Activated CD4-positive, alpha-beta T cell treated with anti-CD3 and anti-CD28 coated beads, Interleukin-2, amount 50 U/mL, for 24 hours (primary cell): ENCODE measurements at places on chromosomes 6 and 20.

- DNase-seq = no peak
These were observed 33.4 kb downstream of the ANKRD60 start for GRCh38 chr20:58195047-58195446.

- DNase-seq = no peak
These were observed 10.7 kb upstream of the UQCC2 start for GRCh38 chr6:33722103-33722623.

- no peak for DNase-seq
These were observed 565.1 kb upstream of the FLRT3 start for GRCh38 chr20:14902432-14903089.

DNA sequence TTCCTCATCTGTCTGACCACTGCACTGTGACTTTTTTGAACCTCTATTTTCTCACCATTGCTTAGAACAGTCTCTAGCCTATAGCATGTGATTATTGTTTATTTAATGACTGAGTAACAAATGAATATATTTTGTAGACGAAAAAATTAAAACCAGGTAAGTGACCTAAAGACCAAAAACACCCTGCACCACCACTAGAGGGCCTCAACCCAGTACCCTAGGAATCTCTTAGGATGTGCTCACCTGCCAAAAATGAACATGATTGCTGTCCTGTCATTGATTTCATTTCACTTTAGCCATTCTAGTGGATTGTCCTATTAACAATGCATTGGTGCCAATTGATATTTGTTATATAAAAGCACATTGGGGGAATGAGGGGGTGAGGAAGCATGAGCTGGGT, 199.1 kb downstream of the COL9A1 start:
- DNase-seq = no peak

DNA sequence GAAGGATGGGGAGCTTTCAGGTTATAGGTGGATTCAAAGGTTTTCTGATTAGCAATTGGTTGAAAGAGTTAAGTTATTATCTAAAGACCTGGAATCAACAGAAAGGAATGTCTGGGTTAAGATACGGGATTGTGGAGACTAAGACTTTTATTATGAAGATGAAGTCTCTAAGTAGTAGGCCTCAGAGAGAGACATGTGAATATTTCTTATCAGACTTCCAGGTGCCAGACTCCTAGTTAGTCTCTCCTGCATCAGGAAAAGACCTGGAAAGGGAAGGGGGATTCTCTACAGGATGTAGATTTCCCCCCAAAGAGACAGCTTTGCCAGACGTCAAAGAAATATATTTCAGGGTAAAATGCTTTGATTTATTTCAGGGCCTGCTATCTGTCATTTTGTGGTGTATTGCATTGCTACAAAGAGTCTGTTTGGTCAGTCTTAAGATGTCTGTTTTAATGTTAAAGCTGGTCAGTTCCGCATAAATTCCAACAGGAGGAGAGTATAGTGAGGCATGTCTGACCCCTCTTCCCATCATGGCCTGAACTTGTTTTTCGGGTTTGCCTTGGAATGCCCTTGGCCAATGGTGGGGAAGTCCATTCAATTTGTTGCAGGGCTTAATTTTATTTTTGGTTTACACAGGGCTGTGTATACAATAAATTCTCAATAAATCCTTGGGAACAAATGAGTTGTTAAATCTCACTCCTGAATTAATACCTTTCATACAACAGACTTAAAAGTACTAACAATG, 103.4 kb upstream of the RALGAPA2 start:
- no peak for DNase-seq

DNA sequence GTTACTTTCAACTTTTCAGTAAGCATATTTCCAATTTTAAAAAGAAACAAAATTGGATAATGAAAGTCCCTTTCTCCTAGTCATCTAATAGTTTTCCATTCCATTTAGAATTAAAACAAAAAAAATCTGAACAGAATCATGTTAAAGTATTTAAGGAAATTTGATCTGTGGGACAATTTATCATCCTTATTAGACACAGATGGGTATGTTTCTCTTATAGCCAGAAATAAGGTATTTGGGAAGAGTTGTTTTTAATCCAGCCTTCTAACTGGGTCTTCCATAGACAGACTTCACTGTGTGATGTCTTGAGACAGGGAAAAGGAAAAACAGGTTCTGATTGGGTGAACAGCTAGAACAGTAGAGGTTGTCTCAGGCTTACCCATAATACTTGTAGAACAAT, 39.5 kb upstream of the STXBP5 start:
- DNase-seq = no peak

DNA sequence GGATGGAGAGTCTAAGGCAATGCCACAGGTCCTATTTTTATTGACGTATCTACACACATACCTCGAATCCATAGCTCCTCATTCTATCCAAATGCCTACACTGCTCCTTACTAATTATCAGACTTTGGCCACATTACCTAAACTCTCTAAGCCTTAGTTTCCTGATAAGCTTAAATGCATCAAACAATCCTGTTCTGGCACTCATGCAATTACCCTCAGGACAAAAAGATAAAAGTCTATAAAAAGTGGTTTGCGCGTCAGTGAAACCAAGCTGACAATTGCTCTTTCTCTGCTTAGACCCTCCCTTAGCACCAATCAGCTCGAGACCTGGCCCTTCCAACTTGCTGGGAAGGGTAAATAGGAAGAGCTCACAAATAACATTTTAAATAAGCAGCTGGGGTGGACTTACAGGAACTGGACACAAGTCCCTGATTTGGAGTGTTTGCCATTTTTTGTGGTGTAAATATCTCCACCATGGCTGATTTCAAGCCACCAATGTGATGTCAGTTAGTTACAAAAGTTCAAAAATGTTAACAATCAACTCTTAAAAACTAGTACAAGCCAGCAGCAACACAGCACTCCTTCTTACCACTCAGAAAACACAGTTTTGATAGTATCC, 7.2 kb upstream of the PLEKHG1 start:
- DNase-seq = no peak

- no peak for DNase-seq
These were observed 44.8 kb upstream of the ZNF831 start for GRCh38 chr20:59118855-59119254.

- no peak for DNase-seq
These were observed 709 bp downstream of the PPP1R16B start for GRCh38 chr20:38805958-38806854.

- DNase-seq = no peak
These were observed 109.4 kb upstream of the CCN2 start for GRCh38 chr6:132060591-132060990.

DNA sequence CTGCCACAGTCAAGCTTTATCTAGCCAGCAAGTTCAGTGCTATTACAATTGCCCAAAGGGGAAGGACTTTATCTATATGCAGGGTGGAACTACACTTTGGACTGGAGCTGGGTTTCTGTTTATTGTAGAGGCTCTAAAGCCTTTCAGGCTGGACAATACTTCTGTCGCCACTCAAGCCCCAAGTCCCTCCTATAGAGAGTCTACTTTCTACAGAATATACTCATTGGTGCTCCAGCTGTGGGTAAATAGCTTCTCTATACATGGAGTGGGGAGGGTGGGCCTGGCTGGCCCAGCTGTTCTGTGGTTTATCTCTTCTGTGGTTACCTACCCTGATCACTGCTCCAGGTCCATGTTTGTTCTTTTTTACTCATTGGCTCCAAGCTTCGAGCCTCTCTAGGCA, 151.8 kb upstream of the MYLIP start:
- DNase-seq = no peak

DNA sequence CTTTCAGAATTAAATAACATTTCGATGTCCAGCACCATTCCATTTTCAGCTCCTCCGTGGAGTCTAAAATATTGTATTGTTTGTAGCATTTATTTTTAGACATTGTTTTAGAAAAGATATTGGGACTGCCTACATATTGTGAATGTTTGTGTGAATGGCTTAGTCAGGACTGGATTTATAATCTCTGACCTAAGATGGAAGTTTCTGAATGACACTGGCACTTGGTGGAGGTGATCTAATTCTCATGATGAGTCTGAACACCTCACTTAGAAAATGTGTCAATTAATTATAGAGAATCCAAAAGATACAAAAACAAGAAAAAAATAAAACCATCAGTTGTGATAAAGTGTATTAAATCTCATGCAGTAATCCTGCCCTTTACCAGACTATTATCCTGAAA, 60.8 kb upstream of the HBS1L start:
- no peak for DNase-seq

DNA sequence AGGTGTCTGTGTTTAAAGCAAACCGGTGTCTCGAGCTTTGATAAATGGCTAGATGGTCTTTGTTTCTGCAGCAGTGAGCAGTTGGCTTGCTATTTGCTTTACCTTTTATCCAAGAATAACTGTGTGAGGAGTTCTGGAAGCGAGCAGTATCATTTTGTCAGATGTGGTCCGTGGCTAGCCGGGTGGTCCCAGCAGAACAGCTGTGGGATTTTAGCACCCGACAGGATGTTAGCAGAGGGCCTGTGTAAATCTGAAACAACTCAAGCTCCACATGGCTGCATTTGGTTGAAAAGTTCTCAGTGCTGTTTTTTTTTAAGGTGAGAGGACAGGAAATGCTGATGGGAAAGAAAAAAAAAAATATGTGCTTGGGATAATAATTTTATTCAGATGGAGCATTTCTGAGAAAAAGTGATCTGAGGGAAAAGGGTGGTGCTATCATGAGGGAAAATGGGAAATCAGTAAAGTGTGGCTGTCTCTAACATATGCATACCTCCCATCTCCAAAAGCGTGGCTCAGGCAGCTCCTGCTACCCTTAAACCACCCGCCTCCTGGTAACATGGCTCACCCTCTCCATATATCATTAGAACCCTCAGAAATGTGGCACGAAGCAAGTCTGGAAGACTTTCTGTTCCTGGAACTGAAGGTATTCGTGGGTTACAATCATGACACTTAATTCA, 215.4 kb downstream of the TSHZ2 start:
- no peak for DNase-seq

DNA sequence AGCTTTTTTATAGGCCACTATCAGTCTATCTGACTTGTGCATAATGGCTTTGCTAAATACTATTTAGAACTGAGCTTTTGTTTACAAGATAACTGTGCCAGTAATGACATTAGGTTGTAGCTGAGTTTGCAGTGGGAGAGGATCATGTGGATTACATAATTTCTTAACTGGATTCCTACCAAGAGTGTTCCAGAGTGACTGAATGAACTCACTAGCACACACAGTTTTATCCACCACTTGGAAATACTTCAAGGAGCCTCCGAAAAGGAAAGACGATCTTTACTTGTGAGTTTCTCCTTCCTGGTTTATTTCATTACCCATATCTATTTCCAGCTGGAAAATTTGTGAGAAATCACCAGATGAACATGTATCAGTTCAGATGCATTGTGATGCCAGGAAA, 10.9 kb upstream of the SYNE1 start:
- no peak for DNase-seq

DNA sequence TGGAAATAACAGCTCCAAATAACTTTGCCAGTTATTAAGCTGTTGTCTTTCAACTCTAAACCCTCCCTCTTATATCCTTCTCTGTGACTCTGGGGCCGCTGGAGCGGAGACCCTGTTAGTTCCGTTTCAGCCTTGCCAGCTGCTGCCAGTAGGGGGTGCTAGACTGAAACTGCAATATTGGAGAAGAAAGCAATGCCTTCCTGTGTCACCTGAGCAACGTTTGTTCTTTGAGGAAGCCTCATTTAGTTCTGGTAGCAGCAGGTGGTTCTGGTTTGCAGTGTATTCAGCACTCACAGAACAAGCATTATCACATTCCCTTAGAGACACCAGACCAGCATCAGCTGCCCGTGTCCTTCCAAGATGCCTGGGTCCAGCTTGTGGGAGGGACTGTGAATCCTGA, 22.9 kb upstream of the JAG1 start:
- no peak for DNase-seq

DNA sequence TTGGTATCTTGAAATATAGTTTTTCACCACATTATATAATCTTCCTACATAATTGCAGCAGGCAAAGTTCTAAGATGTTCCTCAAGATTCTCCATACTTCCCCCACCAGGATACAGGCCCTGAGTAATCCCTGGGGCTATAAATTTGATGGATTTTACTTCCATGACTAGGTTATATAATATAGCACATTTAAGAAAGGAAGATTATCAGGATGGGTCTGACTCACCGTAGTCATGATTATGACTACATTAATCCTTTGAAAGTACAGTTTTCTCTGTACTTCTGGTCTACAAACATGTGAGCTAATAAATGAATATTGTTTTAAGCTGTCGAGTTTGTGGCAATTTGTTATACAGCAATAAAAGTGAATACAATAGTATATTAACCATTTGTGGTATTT, 122.5 kb downstream of the MACROD2 start:
- no peak for DNase-seq

DNA sequence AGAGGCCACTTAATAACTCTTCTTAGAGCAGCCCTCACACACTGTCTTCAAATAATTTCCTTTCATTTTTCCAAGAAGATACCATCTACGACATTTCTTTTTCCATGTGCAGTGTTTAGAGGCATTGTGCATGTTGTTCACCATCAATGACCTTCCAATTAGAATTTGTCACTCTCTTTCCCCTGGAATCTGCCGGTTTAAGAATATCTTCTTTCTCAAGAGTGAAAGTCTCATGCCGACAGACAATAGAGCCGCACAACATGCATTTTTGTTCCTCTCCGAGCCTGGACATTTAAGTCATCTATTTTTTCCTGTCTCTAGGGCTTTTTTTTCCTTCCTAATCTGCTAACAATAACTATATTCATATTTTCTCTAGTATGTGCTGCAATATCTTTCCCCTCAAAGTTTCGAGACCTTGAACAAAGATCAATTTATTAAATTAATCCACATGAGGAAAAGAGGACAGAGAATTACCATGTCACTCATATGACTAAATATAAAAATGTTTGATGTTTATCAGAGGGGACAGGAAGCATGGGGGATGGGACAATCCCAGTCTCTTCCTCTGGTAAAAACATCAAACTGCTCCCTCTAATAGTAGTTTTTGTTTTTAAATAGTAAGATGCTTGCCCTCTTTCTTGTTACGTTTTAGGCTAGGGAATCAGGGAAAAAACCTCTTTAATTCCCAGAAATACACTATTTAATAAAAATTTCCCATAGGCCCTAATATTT, 893.4 kb downstream of the C6orf118 start:
- no peak for DNase-seq

DNA sequence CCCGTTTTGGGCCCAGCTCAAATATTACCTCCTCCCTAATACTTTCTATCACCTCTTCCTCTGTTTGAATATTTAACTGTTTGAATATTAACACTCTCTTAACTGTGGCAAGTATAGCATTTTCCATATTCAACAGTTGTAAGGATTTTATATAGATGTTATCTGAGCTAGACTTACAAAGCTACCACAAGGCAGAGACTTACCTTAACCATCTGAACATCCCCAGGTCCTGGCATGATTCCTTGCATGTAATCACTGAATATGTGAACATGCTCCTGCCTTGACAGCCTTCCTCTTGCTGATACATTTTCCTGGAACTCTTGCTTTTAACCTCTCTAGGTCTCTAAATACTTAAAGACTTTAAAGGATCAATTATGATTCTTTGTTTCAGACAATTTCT, 182.4 kb downstream of the MCHR2 start:
- no peak for DNase-seq
